ENCODE measurements at places on chromosomes 7 and 10.
A peak's percentile ranks its signal among the peaks of the same experiment; 100 is the strongest.

DNA sequence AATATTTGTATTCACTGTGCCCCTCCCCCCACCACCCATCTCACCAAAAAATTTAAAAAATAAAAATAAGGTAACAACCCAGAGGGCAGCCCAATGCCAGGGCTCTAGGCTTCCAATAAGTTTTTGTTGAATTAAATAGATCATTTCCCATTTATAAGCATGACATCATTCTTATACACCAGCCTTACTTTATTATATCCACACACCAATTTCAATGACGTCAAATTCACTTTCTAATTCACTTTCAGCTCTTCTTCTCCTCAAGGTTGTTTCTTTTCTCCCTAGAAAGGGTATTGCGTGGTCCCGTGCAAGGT is 1.2 kb upstream of the DKK1 start:
- no peak for DNase-seq

GRCh38 chr7:118327174-118327573 is 102.7 kb downstream of the ANKRD7 start:
- no peak for DNase-seq

DNA sequence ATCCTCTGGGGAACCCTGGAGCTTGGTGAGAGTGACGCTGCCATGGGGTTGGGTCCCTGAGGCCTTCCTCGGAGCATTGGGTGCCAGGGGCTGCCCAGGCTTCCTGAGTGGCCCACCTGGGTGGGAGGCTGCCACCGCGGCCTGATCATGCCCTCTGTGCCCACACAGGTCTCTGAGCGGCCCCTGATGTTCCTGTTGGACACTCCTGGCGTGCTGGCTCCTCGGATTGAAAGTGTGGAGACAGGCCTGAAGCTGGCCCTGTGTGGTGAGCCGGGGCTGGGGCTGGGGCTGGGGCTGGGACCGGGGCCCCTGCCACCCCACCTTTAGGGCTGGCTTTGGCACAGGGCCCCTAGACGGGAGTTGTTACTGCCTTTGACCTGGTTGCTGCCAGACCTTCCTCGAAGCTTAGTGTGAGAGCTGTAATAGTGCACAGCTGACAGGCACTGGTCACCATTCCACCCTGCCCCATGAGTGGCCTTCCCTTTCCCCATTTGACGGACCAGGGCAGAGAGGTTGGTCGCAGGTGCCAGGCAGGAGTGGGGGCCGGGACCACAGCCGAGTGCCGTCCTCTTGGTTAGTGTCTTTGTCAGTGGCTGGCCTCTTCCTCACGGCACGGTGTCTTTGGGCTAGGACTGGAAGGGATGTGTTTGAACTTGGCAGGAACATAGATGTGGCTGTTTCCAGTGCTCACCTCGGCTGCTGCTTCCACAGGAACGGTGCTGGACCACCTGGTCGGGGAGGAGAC is 8.2 kb downstream of the MTG1 start:
- no peak for DNase-seq

DNA sequence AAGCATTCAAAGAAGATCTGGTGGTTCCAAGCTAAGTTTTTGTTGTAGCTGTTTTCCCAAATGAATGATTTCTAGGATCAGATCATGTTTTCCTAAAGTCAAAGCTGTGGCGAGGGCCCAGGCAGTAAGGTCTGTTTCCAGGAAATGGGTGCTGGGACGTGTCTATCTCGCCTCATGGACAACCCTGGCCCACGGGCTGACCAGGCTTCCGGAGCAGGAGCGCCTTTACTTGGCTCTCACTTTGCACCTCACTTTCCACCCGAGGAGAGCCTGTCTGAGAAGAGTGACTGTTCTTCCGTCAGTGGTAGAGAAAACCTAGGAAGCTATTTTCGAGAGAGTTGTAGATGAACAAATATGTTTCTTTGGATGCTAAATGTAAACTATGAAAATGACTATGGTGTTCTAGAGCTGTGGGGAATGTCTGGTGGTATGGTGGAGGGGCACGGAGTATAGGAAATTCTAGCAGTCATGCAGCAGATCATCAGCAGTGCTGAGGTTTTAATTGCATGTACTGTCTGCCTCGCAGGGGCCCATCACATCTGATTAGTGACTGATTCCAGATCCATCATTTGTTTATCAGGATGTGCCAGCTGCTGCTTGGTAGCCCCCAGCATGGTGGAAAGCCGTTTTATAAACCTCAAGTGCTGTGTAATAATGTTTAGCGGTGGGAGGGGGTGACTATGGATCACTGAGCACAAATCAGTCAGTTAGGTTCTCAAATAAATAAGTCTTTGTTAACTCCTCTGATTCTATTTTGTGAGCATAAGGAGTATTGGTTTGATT is 66.6 kb downstream of the VWC2 start:
- no peak for DNase-seq

DNA sequence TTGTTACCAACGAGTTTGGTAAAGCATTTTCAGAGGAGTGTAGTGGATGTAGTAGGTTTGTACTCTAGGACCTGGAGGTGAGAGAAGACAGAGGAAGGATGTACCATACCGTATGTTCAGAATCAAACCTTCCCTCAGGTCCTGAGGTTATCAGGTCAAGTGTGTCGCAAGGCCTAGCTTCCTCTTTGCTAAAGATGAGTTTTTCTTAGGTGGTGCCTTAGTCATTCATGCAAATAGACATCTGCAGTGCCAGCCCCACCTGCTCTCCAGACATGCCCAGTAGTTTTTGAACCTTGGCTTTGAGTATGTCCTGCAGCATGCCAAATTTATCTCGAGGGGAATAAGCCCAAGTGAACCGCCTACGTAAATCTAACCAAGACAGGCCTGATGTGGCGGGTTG is 71.3 kb downstream of the HDAC9 start:
- peak; percentile 20 for DNase-seq

DNA sequence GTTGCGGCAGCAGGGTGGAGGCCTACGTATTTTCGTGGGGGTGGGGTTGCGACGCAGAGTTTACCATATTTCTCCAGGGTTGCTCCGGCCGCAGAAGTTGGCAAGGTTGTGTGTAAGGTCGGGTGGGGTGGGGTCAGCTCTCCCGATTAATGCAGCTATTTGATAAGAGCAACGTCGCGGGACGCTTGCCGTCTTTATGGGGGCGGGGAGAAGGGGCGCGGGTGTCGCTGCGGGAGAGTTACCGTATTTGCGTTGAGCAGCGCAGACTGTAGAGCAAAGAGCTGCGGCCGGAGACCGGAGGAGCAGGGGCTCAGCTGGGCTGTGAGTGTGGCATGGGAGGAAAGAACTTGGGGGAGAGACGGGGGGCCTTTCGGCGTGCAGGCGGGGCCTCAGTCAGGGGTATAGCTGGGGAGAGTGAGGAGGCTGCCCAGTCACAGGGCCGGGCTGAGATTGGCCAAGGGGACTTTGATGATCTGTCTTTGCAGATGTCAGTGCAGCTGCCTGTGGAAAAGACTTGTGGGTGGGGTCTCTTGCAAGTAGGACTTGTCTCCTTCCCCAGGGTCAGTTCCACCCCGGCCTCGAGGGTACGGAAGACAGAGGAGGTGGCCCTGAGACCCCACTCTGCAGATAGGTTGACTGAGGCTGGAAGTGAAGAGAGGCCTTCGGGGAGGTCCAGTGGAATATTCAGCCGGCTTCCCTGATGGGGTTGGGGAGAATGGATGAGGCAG is 26.6 kb downstream of the ZNF775 start:
- DNase-seq = no peak

- DNase-seq = no peak
Observed at GRCh38 chr7:102395592-102395872, 631 bp upstream of the PRKRIP1 start.

Data from GM19239 (cell line).